ENCODE measurements at places on chromosomes 7 and 10.

GRCh38 chr7:123057911-123058310 is 62.4 kb upstream of the TAS2R16 start:
- no peak for DNase-seq

DNA sequence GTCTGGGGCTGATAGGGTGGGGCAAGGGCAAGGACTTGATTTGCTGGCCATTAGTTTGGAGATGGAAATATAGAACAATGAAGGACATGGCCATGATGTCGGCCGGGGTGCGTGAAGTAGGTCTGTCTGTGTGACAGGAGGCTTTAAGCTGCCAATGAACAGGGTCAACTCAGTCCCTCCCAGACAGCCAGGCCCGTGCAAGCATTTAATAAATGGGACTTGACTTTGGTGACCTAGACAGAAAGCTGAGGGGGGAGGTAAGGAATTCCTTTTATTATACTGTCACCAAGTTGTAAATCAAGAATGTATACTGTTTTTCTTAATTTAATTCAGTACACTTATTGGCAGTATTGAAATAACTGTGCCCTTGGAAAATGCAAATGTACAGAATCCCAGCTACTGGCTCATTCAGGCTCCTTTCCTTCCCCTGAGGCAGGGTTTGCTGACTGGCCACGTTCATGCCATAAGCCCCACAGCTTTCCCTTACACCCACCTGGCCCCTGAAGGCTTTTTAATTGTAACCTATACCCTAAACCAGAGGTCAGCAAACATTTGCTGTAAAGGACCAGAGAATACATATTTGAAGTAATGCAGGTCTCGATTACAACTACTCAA is 87.2 kb downstream of the WIPF3 start:
- DNase-seq, result no peak

DNA sequence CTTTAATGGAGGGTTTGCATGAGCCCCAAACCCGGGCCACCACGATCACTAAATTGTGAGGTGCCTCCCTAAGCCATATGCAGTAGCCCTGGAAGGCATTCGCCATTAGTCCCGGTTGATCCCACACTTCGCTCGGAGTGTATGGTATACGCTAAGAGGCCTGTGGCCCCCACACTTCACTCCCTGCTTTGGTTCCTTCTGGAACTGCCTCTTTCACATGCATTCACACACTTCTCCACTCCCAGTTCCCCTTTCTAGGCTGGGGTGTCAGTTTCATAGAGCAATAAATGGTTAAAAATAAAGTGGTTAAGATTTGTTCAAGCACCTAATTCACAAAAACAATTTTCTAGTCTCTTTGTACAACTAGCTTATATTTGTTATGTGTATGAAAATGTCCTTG is 212.1 kb upstream of the KCND2 start:
- no peak for DNase-seq

DNA sequence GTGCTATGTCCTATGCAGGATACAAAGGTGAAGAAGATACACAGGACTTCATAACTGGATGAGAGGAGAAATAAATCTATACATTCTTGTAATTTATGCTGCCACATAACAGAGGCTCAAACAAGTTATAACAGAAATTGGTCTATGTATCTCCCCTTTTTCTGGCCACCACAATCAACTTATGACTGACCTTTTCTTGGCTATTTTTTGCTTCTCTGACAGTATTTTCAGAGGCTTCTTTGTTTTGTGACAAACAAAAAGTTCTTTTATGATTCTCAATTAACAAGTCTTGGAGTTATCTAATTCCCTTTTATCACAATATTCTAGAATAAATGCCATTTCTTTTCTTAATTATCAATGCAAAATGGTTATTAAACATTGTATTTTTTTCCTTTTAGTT is 953.0 kb upstream of the ZWINT start:
- DNase-seq, result no peak

- peak; percentile 71 for DNase-seq
Measured at GRCh38 chr7:140672382-140673062, at the start of gene ADCK2. Gene ADCK2, plus strand, starts transcription at chr7:140672945. Its CDS starts 386 bp downstream, at chr7:140673331.

- no peak for DNase-seq
Measured at GRCh38 chr7:74240482-74240881, 13.7 kb downstream of the RFC2 start.

DNA sequence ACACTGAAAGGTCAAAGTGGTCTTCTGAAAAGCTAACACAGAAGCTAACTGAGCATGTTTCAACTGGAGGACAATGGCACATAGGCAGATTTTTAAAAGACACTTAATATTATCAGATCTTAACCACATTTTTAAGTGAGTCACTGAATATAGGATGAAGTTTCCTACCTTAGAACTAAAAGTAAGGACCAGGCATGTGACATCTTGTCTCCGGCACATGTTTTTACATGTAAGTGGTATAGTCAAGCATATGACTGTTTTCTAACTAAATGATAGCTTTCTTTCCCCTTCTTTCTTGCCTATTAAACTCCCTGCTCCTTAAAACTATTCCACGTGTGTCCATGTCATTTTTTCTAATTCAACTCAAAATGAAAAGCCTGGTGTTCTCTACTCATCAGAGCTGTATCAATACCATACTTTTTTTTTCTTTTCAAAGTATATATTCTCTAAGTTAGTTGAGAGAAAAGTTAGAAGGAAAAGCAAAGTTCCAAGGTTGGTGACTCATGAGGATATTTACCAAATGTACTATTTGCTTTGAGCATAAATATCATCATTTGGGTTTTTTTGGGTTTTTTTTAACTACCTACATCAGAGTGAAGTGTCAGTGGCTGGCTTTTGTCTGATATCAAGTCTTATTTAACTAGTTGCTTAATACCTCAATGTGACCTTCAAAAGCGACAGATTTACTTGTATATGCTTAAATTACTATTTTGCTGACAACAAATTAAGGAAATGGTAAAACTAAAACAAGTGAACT is 127.5 kb downstream of the CRPPA start:
- no peak for DNase-seq

DNA sequence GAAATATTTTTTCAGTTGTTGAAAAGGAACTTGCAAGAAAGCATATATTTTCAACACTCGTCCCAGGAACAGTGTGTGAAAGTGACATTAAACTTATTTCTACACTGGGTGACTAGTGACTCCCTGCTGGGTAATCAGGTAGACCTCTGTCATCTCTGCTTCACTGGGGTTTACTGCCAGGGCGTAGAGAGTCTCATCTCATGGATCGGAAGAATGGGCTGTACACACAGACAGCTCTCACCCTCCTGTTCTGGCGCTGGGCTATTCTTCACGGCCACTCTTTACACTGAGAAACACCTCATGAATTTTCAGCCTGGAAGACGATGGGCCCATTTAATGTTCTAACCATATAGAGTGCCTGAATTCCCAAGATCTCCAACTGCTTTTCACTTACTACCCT is 36.4 kb downstream of the NRP1 start:
- DNase-seq, result no peak

GRCh38 chr10:30691639-30692015 is 62.1 kb upstream of the LYZL2 start:
- no peak for DNase-seq

GRCh38 chr7:137669706-137670105 is 177.1 kb downstream of the DGKI start:
- DNase-seq, result no peak

DNA sequence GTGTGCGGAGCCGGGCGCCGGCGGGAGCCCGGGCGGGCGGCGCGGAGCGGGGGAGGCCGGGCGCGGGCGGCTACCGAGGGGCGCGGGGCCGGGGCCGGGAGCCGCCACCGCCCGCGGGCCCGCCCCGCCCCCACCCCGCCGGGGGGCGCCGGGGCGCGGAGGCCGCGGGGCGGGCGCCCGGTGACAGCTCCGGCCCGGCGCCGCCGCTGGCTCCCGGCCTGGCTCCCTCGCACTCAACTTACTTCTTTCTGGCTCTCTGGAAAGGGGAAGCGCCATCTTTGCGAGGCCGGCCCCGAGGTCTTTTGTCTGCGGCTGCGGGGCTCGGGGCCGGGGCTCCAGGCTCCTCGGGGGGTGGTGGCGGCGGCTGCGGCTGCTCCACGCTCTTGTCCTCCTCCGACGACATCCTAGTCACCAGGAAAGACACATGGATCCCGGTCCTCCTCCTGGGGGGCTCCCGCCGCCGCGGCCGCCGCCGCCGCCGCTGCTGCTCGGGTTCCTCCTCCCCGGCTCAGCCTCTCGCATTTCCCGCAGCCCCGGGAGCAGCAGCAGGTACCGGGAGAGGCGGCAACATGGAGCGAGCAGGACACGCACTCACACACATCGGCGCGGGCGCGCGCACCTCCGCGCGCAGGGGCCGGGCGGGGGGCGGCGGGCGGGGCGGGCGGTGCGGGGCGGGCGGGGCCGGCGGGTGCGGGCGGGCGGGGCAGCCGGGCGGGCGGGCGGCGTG is at the start of gene KMT2C:
Gene KMT2C, minus strand, starts transcription at position 620 of the 727 bp plus-strand sequence. Its CDS starts 217 bp downstream, at position 403.
- peak; percentile 60 for DNase-seq

DNA sequence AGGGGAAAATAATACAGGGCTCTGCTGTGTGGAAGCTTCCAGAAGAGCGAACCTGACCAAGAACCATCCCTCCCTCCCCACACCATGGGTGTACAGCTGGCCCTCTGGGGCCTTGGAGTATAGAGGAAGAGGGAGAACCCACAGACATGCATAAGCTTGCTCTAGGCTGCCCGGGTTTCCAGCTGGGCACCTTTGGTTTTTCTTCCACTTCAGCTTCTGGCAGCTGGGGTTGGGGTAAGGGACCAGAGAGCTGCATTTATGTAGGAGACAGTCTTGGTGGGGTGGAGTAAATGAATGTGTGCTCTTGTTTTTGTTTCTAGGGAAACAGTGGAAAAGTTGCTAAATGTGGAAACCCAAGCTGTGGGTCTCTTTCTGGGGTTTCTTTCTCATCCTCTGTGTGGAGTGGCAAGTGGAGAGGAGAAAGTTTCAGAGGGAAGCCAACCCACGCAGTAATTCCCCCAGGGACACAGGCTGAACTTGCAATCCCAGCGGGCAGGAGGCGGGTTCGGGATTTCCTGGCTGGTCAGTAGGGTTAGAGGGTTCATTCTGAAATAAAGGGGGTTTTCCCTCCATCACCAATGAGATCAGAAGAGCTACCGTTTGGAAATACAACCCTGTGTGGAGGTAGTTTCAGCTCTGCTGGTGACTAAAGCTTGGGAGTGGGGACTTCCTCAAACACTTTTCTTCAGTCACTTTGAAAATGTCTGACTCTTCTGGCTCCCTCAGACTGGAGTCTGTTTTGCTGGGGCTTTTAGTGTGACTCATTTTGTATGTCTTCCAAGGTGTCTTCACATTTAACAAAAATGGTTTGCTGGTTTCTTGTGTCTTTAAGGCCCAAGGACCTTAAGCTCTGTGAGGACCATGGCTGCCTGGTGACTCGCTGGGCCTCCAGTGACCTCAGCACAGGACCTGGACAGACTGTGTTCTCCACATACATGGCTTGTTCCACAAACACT is 22.2 kb upstream of the SRGN start:
- no peak for DNase-seq

DNA sequence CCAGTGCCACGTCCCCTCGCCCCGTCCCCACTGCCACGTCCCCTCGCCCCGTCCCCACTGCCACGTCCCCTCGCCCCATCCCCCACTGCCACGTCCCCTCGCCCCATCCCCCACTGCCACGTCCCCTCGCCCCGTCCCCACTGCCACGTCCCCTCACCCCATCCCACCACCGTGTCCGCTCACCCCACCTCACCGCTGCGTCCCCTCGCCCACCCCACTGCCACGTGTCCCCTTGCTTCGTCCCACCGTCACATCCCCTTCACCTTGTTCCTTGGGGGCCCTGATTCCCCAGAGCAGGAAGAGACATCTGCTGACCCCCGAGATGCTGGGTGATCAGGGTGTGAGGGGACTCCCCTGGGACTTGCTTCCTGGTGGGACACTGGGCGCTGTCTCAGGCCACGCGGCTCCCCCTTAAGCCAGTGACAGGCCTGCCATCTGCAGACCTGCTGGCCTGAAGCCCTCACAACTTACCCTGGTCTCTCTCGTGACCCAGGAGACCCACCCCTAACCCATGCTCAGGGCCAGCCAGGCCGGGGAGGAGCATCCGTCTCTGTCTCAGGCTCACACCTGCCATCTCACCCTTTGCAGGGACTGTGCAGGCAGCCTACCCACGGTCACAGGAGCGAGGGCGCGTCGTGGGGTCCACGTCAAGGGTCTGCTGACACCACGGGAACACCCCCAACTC is 260.4 kb downstream of the ELFN1 start:
- DNase-seq, result no peak

- DNase-seq, result no peak
Measured at GRCh38 chr10:104260775-104261115, 6.1 kb downstream of the GSTO1 start.

- DNase-seq, result peak; percentile 43
Measured at GRCh38 chr10:88066876-88067275, 203.5 kb downstream of the PTEN start.

DNA sequence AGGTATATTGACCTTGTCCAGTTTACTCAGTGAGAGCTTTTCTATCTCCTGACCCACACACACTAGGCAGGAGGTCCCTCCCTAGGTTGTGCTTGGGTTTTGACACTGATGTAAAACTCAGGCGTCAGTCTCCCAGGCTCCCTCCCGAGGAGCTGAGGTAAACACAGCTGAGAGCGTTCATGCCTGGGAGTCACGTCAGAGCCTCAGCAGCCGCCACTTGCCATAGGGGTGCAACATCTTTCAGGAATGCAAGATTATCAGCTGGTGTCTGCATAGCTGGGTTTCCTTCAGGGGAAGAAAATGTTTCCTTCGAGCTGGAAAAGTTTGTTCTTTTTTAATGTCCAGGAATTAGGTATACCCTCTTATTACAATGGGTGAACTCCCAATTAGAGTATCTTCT is 70.6 kb downstream of the FGFR2 start:
- no peak for DNase-seq

GRCh38 chr7:39480901-39481300 is 85.3 kb upstream of the YAE1 start:
- DNase-seq, result no peak

DNA sequence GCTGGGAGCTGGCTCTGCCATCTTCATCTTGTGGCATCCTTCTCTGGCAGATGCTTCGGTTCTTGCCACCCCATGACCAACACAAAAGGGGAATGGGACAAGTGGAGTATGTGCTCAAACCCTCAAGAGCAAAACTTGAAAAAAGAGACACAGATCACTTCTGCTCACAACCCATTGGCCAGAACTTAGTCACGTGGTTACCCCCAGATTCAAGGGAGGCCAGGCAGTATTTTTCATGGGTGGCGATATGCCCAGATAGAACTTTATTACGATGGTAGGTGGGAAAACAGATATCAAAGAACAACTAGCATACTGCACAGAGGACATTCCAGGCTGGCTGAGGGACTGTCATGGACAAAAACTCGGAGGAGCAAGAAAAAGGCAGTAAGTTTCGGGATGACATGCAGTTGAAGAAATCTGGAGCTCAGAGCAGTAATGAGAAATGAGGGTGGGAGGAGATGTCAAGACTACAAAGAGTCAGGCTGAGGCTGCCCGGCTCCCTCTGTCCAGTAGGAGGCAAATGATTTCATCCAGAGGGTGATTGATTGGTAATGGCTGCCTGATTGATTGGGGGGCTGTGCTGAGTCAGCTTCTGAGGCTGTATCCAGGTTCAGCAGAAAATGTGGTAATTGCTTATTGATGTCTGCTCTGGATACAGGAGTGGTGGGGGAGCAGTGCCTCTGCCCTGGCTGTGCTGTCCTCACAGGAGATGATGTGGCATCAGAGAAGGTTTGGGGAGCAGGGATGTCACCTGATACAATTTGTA is 25.3 kb downstream of the COL13A1 start:
- no peak for DNase-seq

Measured in stomach (tissue), 19 donors.